ENCODE measurements at places on chromosomes 1 and 21.

- no peak for DNase-seq
Measured at GRCh38 chr1:47409311-47410067, 6.6 kb upstream of the FOXE3 start.

GRCh38 chr1:44218503-44219300 lies 5.4 kb downstream of the DMAP1 start:
- no peak for DNase-seq

DNA sequence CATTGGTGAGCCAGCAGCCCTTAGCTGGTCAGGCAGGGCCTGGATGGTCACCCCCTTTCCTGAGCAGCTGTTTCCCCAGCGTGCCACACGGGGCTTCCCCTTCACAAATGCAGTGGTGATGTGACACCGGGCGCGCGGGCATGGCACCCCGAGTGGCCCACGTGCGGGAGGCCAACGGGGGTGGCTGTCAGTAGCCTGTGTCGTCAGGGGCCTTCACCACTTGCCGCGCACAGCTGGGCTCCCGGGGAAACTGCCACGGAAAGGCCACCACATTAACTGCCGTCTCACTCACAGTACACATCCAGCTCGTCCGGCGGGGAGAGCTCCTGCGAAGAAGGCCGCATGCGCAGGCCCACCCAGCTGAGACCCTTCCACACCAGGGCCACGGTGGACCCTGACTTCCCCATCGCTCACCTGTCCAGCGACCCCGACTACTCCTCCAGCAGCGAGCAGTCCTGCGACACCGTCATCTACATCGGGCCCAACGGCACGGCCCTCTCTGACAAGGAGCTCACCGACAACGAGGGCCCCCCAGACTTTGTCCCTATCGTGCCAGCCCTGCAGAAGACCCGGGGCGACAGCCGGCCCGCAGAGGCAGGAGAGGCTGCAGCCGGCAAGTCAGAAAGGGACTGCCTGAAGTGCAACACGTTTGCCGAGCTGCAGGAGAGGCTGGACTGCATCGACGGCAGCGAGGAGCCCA lies 530.5 kb downstream of the KIF26B start:
- DNase-seq: no peak

GRCh38 chr1:18940303-18941020 lies 16.0 kb downstream of the IFFO2 start:
- DNase-seq: no peak

- DNase-seq: no peak
Measured at GRCh38 chr1:162886705-162887104, 25.7 kb upstream of the CCDC190 start.

DNA sequence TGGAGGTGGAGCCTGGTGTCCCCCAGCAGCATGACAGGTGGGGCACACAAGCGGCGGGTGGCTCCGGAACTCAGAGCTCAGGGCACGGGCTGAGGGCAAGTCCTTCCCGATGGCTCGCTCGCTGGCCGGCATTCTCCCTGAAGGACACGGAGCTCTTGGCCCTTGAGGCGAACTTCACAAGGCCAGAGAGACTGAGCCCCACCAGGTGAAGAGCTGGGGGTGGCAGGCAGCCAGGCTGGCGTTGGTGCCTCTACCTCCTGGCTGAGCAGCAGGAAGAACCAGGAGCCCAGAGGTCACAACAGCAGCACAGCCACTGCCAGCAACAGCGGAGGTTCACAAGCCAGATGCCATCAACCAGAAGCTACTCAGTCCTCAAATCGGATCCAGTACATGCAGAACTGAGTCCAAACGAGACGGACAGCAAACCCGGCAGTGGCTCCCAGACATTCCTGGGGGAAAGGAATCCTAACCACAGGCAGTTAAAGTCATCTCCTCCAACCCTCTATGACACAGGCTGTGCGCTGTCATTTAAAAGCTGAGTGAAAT lies 54.1 kb downstream of the NPHP4 start:
- DNase-seq: no peak

GRCh38 chr21:44304011-44304616 lies 4.3 kb downstream of the PFKL start:
- DNase-seq: no peak

DNA sequence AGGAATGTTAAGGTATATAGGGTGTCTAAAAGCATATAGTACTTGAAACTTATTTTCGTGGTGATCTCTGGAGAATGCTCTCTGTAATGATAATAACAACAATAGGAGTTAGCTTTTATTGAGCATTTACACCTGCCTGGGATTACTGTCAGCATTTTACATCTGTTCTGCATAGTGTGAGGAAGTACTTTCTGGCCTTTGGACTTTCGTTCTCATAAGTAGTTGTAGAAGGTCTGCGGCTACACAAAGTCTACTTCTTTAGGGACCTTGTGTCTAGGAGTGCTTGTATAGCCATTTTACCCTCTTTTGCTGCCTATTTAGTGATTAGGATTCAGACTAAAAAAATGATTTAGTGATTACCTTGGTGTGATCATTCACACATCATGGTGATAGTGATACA lies 103.6 kb upstream of the GPR52 start:
- DNase-seq: no peak

DNA sequence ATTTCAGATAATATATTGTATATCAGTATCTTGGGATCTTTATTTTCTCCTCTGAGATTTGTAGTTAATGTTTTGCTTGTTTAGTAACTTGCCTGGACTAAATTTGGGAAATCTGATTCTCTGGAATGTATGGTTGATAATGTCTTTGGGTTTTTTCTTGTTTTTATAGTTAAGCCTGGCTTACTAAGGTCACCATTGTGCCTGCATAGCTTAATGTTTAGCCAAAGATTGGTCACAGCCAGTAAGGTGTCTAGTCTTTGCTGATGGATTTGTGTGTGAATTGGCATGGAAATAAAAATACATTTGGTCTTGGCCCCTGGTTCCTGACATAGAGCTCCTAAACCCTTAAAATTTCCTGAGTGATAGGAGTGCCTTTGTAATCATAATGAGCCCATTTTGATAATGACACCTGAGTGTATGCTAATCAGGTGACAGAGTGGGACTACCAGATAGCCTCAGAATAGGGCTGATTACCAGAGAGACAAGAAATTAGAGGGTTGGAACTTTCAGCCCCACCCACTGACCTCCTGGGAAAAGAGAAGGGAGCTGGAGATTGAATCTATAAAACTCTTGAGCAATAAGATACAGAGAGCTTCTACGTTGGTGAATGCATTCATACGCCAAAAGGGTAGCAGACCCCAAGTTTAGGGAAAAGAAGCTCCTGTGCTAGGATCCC lies 47.9 kb upstream of the NUF2 start:
- DNase-seq: no peak

- no peak for DNase-seq
Measured at GRCh38 chr1:29851691-29852090, 615.4 kb downstream of the PTPRU start.

DNA sequence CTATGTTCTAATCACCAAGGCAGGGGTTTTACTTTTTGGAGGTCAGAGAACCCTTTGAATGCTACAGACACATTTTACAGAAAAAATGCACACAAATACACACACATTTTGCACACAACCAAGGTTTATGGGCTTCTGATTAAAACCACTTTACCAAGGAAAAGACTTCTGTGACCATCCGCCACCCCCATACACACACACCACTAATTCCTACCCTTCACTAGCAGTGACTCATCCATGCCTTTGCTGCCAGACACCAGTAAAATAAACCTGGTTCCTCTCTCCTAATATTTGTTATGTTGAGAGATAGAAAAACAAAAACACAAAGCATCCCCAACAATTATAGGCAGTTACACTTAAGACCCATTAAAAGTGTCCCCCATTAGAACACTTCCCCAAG lies 12.9 kb downstream of the PIGM start:
- DNase-seq: no peak

GRCh38 chr1:185520188-185520920 lies 203.3 kb upstream of the IVNS1ABP start:
- no peak for DNase-seq

DNA sequence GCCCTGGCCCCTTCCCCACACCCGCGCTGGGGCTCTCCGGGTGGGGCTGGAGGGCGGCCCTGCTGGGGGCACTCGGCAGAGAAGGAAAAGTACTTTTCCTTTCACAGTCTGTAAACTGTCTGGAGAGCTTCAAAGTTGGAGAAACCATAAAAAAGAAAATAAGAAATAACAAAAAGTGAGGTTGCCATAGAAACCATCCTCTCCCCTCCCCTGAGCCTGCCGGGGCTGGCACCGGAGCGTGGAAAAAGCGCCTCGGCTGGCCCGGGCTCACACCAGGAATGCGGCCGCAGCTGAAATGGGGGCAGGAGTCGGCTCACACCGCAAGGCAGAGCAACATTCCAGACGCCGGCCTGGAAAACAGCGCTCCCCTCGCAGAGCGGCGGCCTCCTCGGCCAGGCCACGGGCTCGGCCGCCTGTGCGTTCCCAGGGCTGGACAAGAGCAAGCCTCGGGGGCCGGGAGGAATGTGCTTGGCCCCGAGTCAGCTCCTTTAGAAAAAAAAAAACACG lies 69.2 kb downstream of the MORN1 start:
- no peak for DNase-seq

DNA sequence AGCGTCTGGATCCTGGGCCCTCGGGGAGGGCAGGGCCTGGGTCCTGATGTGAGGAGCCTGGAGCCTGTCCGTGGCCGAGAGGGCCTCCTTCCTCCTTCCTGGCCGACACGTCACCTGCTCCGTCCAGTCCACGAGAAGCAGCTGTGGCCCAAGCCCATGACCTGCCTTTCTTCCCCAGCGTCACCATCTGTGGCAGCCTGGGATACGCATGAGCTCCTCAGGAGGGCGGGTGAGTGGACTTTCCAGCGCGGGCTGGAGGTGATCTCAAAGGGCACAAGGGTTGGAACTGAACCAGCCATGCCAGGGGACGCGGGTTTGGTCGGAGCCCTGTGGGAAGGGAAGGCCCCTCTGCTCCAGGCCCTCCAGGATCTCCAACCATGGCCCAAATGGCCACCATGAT lies 90.4 kb downstream of the DHRS3 start:
- no peak for DNase-seq

DNA sequence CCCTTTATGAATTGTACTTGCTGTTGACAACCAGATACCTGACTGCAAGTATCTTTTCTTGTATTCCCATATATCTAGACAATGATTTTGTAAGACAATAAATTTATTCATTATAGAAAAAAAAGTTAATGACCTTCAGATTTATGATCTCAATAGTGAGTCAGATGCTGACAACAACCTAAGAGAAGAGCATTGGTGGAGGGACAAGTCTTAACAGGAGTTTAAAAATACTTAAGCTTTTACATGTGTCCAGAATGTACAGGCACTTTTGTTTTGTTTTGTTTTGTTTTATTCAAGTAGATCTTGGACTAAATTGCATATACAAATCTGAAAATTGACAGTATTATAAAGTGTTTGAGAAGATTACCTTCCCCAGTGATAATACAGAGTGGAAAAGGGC lies 1544.6 kb upstream of the B3GALT2 start:
- DNase-seq: no peak

DNA sequence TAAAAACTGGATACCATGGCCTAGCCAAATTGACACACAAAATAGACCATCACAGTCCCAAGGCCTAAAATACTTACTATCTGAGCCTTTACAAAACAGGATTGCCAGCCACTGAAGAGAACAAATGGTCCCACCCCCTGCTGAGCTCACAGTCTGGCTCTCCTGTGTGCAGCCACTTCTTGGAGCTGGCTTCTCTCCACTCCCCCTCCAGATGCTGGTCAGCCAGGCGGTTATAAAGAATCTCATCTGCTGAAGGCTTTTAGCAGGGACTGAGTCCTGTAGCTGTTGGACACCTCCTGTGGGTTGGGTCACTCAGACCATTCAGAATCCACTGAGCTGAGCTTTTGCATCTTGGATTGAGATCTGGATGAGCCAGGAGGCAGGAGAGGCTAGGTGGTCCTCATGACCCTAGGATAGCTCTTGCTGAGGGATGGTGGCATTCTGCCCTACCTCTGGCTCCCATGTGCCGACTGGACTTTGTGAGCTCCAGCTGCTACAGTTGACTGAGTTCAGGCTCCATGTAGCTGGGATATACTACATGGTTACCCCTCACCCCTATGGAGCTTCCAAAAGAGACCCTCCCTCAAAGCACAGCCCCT lies 16.1 kb downstream of the OXCT2 start:
- DNase-seq: no peak

- DNase-seq: no peak
Measured at GRCh38 chr21:29074783-29075182, 1.3 kb upstream of the CCT8 start.

GRCh38 chr21:21029164-21029563 lies 31.0 kb downstream of the NCAM2 start:
- DNase-seq: no peak

GRCh38 chr1:198623752-198624647 lies 14.8 kb upstream of the PTPRC start:
- no peak for DNase-seq

- DNase-seq: no peak
Measured at GRCh38 chr1:72253132-72253531, 29.2 kb downstream of the NEGR1 start.

- no peak for DNase-seq
Measured at GRCh38 chr1:3679098-3679555, 26.8 kb downstream of the TP73 start.

DNA sequence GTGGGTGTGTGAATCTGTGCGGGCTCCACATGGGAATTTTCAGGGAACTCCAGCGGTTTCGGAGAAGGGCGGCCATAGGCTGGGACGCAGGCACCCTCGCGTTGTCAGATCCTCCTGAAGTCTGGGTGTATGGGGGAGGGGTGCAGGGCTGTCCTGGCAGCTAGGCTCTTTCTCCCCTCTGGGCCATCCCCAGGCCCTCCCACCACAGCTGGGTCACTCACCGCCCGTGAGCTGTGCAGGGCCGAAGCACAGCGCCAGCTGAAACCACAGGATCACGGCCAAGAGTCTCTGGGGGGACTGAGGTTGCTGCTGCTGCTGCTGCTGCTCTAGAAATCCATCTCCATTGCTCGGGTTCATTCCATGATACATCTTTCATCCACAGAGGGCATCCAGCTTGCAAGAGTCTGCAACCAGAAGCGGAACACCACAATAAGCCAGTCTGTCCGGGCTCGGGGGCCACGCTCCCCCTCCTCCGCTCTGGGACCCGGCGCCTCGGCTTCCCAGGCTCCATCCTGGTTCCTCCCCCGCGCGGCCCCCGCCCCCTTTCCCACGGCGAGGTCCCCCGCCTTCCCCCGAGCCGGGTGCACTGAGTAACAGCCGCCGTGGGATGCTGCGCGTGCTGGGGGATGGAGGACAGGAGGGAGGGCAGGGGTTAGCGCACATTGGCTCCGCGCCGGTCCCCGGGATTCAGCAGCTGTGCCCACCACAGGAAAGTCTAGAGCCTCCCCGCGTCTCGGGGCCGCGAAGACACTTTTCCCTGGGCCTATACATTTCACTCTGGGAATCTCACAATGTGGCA lies 720 bp downstream of the SUSD4 start:
- DNase-seq: no peak

GRCh38 chr1:247210062-247210375 lies 38.2 kb upstream of the ZNF124 start:
- no peak for DNase-seq

Data from hematopoietic multipotent progenitor cell treated with erythropoietin and hydrocortisone succinate and interleukin-3 and kit ligand, for 15 days (in vitro differentiated cells).